Foreskin fibroblast (primary cell): ENCODE measurements at places on chromosomes 4 and X.

- DNase-seq: no peak
These were observed 128.1 kb downstream of the CAMK2D start for GRCh38 chr4:113633467-113633866.

DNA sequence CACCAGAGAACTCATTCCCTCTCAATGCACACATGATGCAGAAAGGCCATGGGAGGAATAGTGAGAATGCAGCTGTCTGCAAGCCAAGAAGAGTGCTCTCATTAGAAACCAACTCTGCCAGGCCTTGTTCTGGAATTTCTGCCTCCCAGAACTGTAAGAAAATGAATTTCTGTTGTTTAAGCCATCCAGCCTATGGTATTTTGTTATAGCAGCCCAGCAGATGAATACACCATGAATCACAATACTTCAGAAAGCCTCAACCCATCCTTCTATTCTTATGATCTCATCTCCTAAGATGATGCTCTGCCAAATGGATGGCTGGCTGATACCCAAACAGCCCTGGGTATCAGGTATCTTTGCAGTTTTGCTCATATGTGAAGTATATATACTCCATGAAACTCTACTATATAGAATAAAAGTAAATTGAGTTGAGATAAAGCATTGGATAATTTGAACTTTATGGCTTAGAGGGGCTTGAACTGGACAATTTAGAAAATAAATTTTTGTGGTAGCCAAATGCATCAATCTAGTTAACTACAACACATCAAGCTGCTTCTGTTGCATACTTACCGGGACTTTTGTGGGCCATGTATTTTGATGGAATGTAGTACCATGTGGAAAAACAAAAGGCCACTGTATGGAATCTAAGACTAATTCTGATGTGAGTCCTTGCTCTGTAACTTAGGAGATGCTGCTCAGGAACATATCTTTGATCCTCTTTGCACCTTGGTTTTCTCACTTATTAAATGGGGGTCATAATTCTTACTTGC is 245.9 kb downstream of the HS3ST1 start:
- no peak for DNase-seq

DNA sequence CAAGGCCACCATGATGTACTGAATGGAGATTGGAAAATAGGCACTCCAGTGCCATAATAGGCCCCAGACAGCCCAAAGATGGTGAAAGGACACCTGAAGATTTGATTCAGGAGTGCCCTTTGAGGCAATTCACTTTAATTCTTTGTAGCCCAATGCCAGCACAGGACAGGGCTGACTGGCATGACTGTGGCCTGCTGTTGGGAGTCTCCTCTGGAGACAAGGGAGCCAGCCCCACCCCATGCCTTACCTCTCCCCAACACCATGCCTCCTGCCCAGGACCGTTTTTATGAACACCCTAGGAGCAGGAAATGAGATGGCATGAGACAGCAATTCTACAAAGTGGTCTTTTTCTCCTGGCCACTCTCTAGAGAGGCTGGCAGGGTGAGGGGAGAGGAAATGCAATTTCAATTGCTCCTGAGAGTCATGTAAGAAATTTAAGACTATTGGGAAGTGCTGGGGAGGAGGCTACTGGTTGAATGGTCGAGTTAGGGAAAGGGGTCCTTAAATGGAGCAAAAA is 94.2 kb upstream of the MAMLD1 start:
- no peak for DNase-seq

- peak; percentile 11 for DNase-seq
These were observed 65.1 kb upstream of the CCDC160 start for GRCh38 chrX:134171661-134172587.
